Activated CD4-positive, alpha-beta T cell treated with anti-CD3 and anti-CD28 coated beads, Interleukin-2, Interleukin-4, amounts not matched to agents 100 ng/mL and 50 ng/mL, durations not matched to agents 16 hours and 8 hours (primary cell): ENCODE measurements at places on chromosomes 4 and X.

- no peak for DNase-seq
These were observed 162.3 kb upstream of the KLF3 start for GRCh38 chr4:38501698-38502097.

DNA sequence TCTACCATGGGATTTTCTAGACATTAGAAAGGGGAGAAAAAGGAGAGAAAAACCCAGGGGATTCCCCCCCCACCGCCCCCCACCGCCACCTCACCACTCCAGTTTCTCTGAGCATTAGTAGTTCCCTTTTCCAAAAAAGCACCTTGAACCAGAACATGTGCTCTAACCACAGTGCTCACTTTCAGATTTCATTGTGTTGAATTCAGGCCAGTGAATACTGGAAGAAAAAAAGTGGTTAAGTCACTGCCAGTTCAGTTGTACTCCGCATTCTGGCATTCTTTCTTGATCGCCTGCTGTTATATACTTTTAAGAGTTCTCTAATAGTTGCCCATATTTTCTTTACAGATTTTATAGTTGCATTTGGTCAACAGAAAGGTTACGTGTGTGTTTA is 40.9 kb downstream of the JADE3 start:
- no peak for DNase-seq

- DNase-seq: peak; percentile 66
These were observed 34.7 kb downstream of the MSL3 start for GRCh38 chrX:11792461-11793421.

- DNase-seq: peak; percentile 16
These were observed 18.8 kb upstream of the SYNPO2 start for GRCh38 chr4:118869808-118870342.
